Lung (tissue), 17 donors: ENCODE measurements at places on chromosomes 5 and 9.

- peak; percentile 64 for DNase-seq
These were observed 3.2 kb upstream of the NRARP start for GRCh38 chr9:137305060-137305797.

GRCh38 chr9:1171546-1171945 lies 121.4 kb downstream of the DMRT2 start:
- DNase-seq = no peak

- DNase-seq = no peak
These were observed 35.1 kb upstream of the ADRB2 start for GRCh38 chr5:148791334-148791667.

DNA sequence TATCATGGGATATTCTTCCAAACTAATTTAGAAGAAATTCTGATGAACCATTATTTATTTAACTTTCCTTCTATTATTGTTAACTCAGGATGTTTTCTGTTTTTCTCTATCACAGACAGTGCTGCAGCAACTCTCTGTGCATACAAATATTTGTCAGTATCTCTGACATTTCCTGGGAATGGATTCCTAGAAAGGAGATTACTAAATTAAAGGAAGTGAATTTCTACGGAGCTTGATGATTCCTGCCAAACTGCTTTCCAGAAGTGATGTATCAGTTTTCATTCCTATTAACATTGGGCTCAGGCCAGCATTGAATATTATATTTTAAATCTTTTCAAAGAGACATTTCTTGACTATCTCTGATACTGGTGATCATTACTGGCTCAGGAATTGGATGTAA lies 26.0 kb upstream of the MAST4 start:
- no peak for DNase-seq

DNA sequence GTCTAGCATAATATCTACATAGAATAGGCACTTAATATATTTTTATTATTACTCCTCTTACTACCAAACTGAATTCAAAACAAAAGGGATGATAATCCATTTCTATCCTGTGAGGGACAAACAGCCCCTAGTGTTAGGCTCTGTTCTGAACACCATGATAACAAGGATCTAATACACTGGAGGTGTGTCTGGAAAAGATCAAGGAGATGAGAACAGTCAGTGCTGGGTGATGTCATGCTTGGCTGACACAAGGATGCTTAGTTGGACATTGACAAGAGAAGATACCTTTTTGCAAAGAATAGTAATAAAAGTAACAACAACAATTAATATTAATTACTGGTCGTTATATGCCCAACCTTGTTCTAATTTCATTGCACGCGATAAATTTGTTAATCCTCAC lies 458.7 kb downstream of the EBF1 start:
- DNase-seq = no peak

- no peak for DNase-seq
These were observed 25.1 kb downstream of the CEL start for GRCh38 chr9:133086894-133087293.

DNA sequence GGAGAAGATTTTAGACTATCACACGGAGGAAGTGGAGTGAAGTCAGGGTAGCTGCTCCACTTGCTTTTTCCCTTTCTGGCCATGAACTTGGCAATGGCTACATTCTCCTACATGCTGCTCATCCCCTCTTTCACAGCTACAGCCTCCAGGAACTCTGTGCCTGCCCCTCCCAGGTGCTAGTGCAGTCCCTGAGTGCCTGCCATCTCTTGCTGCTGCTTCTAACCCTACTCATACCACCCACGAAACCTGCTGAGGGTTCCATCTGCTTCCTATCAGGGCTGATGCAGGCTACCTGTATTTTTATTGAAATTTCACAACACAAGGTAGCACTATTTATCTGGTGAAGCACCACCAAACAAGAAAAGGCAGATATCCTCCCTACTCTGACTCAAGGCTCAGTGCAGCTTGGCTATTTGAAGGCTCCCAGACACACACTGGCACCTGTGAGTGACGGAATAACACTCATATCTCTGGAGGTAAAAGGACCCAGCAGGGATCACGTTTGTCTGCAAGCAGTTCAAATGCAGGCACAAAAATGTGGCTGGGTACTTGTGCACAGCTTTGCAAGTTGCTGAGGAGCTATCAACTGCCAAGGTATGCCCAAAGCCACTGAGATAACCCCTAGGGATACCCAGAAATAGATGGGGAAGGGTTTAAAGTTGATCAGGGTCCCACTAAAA lies 51.6 kb downstream of the MARCHF11 start:
- no peak for DNase-seq

- no peak for DNase-seq
These were observed 90.3 kb downstream of the DIRAS2 start for GRCh38 chr9:90552317-90552716.

DNA sequence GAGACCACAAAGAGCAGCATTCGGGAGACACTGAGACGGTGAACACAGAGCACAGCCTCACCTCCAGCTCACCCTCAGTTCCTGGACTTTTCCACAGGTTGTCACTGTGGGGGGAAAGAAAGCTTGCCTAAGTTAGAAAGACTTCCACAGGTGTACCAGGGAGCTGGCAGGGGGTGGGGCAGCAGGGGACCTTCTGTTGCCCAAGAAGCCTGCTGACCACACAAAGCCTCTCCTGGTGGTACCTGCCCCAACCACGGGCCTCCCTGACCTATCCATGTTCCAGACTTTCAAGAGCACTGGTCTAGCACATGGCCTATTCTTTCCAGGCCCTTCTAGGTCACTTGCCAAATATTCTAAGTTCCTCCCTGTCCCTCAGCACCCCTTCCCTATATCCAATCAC lies 550.8 kb downstream of the BNC2 start:
- no peak for DNase-seq

- no peak for DNase-seq
These were observed 156.9 kb downstream of the CNTLN start for GRCh38 chr9:17291766-17292165.

DNA sequence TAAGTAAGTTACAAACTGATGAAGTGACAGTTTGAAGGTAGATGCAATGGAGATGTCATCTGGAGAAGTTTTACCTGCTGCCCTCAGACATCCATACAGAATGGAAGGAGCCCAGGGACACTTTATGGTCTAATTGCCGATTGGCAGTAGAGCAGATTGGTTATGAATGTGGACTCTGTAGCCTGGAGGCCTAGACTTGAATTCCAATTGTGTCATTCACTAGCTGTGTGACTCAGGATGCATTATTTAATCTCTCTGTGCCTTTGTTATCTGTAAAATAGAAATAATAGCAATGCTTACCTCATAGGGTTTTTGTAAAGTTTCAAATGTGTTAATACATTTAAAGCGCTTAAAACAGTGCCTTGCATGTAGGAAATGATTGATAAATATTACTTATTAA lies 5.2 kb upstream of the TCERG1 start:
- no peak for DNase-seq

DNA sequence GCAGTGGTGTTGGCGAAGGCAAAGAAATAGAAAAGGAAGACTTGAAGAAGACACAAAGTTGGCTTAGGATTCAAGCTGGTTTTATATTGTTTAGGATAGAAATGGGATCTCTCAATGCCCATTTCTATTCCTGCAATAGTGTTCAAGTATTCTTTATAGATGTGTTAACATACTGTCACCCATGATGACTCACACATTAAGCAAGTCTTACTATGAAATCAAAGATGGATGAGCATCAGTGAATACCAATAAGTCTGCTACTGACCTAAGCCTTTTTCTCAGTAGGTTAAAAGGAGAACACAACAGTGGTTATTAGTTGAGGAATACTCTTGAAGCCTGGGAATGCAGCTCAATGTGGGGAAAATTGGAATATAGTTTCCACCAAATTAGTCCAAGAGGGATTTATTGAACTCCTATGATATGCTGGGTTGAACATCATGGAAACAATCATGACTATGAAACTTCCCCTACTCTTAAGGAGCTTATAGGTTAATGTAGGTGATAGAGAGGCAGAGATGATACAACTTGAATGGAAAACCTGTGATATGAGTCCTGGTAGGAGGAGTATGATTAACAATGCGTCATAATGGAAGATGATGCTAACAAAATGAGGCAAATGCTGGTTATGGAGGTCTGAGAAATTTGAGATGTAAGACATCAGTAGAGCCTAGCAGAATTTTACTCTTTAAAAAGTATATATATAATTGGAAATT lies 417.1 kb upstream of the DAP start:
- DNase-seq = no peak

DNA sequence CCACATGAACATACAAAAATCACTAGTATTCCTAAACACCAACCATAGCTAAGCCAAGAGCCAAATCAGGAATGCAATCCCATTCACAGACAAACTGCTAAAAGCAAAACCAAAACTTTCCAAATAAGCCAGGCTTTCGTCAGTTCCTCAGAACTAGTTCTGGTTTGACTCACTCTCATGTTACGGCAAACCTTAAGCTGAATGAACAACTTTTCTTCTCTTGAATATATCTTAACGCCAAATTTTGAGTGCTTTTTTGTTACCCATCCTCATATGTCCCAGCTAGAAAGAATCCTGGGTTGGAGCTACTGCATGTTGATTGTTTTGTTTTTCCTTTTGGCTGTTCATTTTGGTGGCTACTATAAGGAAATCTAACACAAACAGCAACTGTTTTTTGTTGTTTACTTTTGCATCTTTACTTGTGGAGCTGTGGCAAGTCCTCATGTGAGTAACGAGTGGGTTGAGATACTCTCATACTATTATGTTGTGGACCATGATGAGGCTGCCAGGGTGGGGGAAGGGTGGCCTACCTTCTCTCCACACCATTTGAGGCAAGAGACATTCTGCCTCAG lies at the start of gene PDCD1LG2:
PDCD1LG2 (plus strand) TSS at position 172 of the 572 bp plus-strand sequence. CDS start 12,016 bp downstream, outside the sequence.
- DNase-seq = no peak

DNA sequence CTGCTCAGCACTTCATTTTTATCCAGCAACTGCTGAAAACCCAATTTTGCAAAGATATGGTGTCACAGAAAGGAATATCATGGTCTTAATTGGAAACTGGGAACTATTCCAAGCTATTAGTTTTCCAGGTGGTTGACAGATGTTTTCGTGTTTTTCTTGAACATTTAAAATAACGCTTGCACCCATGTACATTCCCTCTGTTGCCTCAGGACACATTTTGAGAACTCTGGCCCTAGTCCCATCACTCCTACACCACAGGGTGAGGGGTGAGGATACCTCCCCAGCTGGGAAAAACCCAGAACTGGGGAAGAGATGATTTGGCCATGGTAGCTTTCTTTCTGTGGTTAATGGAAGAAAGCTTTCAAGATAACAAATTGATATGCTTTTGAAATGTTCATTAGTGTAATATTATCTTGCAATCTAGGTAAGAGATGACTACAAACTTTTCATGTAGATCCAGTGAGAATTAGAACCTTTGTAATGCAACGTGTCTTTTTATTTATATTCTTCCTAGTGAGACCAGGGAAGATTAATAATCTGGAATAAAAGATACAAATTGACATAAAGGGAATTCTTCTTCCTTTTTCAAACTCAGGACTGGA lies 627.0 kb downstream of the RAB3C start:
- no peak for DNase-seq

- peak; percentile 9 for DNase-seq
These were observed 511.5 kb downstream of the FOXD4L5 start for GRCh38 chr9:64773491-64773931.

DNA sequence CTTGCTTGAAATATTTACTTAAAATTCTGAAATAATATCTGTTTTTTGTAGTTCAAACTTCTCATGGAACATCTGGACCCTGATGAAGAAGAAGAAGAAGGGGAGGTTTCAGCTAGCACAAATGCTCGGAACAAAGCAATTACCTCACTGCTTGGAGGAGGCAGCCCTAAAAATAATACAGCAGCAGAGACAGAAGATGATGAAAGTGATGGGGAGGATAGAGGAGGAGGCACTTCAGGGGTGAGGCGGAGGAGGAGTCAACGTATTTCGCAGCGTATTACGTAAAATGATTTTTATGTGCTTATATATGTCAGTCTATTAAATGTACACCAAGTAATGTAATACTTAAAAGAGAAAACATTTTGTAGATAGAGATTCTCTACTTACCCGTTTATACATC lies 185.4 kb downstream of the CPLANE1 start:
- no peak for DNase-seq

DNA sequence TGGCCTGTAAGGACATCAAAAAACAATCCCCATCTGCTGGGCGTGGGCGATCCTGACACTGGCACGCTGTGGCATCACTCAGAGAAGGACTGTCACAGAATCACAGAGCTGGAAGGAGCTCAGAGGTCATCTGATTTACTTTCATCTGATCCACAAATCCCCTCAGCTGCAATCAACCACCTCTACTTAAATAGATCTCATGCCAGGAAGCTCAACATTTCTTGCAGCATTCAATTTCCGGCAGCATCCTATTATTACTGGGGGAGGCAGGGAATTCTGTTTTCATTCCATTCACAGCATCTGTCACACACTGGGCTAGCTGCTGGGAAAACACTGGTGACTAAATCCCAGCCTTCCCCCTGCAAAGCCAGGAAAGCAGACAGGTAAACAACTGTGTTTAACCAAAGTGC lies 38.3 kb downstream of the RETREG1 start:
- no peak for DNase-seq

- no peak for DNase-seq
These were observed 221.6 kb downstream of the MAT2B start for GRCh38 chr5:163727028-163727427.

DNA sequence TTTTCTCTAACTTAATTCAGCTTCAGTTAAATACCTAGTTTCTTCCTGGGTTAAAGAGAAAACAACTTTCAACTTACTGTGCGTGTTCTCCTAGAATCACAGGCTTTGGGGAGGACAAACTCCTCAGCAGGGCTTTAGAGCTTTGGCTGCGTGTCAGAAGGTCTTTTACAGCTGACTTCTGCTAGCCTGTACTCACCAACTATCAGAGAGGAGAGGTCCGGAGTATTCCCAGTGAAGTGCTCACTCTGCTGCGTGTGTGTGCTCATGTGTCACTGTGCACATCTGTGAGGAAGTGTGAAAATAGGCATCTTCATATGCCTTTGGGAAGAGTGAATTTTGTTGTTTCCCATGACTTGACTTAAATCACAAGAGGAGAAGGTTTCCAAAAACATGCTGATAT lies 423.2 kb upstream of the SGCD start:
- no peak for DNase-seq

DNA sequence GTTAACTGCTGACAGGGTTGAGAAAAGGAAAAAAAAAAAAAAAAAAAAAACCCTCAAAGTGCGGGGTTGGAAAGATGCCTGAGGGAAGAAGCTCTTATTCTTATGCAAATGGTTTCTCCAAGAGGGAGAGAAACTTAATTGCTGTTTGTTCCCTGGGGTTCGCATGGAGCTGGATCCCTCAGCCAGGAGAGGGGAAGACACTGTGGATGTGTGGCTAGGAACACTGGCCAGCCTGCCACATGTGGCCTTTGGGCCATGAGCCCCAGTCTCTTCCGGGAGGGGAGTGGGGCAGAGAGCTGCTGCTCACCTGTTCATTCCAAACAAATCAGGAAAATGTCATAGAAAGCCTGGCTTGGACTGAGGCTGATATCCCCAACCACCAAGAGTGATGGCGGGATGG lies 9.4 kb upstream of the SCGB3A2 start:
- DNase-seq = no peak

GRCh38 chr9:128242124-128242523 lies 33.7 kb downstream of the GOLGA2 start:
- DNase-seq = no peak
